ENCODE measurements at places on chromosomes 11 and 22. TPM values are rescaled to one million over a fixed set of nuclear protein-coding genes. Genes with fewer than 3 reads are reported as not detected.

GRCh38 chr11:115170133-115170815 lies 333.9 kb downstream of the CADM1 start:
- DNase-seq, result no peak

DNA sequence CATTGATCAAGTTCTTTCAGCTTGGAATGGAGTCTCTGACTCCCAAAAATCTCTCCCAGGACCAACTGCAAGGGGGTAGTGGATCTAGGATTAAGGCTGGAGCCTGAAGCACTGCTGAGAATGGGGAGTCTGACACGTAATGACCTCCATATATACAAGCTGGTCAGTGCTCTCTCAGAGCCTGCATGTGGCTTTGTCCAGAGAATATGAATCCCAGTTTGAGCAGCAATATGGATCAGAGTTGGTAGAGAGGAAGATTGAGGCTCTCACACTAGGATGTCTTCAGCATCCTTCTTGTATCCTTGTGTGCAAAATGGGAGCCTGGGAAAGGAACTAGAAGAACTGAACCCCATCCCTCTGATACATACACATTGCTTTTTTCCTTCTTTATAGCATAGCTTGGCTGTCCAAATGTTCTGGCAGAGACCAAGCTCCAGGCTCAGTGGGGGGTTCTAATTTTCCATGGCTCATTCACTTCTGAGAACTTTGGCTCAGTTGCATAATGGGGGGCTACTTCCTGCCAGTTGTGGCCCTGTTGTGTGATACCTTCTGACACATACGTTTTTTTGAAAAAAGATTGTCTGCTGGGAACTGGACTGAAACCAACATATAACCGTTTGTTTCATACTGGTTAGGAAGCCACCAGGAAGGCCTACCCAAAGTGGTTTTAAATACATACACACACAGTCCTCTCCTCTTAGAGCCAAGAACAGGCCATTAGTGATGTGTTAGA lies 138.2 kb downstream of the ETS1 start:
- no peak for DNase-seq

DNA sequence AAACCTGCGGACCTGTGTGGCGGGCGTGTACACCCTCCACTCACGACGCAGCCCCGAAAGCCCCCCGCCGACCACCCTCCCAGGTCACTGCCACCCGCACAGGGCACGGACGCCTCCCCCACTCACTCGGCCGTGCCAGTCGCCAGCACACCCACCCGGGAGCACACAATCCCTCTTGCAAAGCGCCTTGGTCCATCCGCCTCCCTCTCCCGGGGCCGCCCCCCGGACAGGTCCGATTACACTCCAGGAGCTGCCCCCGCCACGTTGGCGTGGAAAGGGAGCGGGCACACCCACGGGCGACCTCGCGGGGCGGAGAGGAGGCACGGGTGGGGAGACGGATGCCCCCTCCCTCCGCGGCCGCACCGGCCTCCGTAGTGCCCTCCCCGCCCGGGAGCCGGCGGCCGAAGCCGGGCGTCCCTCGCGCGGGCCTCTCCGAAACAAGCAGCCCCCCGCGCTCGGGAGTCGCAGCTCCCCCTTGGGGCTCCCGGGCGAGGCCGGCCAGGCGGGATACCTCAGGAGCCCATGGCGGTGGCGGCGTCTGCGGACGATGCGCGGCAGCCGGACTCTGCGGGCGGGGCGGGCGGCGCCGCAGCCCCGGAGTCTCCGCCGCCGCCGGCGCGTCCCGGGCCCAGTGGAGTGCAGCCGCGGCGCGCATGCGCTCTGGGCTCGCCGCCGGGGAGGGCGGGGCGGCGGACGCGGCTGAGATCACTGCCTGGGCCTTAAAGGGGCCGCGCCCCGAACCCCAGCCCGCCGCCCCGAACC lies at the start of gene TMEM184B:
Gene TMEM184B, minus strand, starts transcription at position 638 of the 762 bp plus-strand sequence. CDS start 25,049 bp downstream, outside the sequence.
- DNase-seq, result peak; percentile 95

- no peak for DNase-seq
Measured at GRCh38 chr11:76148231-76148630, 58.1 kb downstream of the WNT11 start.

DNA sequence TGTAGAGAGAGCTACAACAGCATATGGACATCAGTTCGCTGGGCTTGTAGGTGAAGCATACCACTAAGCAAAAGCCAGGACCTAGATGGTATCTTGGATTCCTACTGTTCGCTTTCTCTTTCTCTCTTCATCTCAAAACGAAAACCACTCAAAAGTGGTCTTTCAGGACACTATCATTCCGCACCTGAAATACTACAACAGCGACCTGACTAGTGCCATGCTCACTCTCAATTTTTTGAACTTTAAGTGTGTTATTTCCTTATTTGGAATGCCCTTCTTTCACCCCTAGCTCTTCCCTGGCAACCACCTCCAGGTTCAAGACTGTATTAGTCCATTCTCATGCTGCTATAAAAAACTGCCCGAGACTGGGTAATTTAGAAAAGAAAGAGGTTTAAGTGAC lies 59.2 kb downstream of the CCDC83 start:
- no peak for DNase-seq

- DNase-seq, result no peak
Measured at GRCh38 chr22:37188901-37189466, 937 bp upstream of the C1QTNF6 start.

DNA sequence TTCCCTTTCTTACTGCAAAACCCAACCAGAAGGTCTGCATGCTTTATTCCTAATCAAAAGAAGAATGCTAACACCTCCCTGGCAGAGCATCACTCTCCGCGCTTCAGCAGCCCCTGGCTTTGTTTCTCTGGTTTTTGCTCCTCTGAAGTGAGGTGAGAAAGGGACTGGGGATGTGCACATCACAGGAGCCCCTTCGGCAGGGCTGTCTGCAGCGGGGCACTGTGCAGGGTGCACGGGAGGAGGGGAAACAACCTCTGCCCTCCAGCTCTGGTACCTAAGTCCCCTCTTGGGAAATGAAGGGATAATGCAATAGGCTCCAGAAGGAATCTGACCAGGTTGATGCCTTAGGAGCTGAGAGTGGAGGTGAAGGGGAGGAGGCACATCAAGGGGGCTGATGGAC lies 312.7 kb downstream of the NTM start:
- no peak for DNase-seq

- no peak for DNase-seq
Measured at GRCh38 chr11:44600839-44601383, 35.4 kb downstream of the CD82 start.

DNA sequence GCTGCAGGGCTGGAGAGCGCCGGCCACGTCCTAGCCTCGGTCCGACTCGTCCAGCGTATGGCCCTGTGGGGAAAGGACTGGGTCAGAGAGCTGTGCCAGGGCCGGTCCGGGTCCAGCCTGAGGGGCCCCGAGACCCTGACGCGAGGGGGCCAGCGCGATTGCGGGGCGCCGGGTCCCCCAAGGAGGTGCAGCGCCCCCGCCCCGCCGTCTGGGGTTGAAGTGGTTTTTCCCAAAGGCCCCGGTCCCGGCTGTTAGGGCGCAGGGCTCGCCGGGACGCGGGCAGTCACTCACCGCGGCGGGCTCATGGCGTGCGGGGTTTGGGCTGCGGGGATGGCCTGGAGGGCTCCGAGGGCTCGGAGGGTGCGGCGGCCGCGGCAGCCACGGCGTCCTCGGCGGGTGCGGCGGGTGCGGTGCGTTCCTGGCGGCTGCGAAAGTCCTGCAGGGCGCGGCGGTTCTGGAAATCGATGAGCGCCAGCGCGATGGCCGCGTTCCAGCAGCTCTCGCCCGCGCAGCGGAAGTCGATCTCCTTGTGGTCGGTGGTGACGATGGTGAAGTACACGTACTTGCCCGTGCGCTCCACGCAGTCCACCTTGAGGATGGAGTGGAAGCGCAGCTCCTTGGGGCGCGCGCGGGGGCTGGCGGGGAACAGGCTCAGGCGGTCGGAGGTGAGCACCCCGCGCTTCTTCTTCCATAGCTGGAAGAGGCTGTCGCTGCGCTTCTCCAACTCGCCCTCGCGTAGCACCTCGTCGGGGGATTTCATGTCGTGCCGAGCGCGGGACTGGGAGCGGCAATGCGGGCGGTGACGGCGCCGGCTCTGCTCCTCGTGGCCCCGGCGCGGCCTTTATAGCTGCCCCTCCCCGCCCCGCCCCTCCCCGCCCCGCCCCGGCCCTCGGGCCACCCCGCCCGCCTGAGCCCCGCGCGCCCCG lies at the start of gene PHLDA2:
Gene PHLDA2, minus strand, starts transcription at position 816 of the 926 bp plus-strand sequence. Its CDS starts 56 bp downstream, at position 760.
- DNase-seq, result no peak

DNA sequence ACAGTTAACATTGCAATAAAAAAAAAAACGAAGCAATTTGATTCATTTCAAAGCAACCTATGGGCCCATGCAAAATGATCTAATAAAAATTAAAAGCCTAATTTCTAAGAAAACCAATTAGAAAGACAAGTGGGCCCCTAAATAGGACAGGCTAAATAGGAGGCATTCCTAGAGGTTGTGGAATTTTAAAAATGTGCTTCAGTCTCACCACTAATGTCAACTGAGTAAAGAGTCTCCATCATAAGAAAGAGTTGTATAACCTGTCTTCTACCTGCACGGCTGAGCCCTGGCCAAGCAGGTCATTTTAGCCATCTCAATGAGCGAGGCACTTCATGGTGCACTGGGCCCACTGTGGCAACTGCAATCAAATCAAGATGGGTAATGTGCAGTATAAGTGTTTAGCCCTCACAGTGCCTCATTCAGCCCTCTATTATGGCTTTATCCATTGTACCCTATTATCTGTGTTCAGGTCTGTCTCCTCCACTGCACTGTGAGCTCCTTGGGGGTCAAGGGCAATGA lies 76.4 kb downstream of the PRSS23 start:
- no peak for DNase-seq

GRCh38 chr22:40231618-40232313 lies 54.0 kb downstream of the TNRC6B start:
- peak; percentile 26 for DNase-seq

DNA sequence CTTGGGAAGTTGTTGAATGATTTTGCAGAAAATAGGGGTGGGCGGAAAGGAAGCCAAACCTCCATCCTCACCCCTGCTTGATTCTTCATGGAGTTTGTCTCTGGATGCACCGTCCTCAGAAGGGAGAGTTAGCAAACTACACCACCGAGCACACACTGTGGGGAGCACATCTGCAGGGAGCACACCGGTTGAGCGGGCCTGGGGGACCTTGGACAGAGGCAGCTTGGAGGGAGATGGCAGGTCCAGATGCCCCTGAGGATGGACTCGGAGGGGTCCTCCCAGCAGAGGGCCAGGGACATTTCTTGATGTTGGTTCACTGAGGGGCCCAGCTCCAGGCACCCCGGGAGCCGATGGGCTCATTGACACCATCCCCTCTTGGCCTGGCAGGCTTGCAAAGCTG lies 15.1 kb upstream of the FGF19 start:
- DNase-seq, result no peak

GRCh38 chr11:8228231-8228630 lies 35.4 kb downstream of the LMO1 start:
- DNase-seq, result no peak

- no peak for DNase-seq
Measured at GRCh38 chr11:33533386-33534052, 167.1 kb downstream of the C11orf91 start.

- DNase-seq, result no peak
Measured at GRCh38 chr11:34632105-34632791, 11.4 kb downstream of the EHF start.

GRCh38 chr11:115803073-115803740 lies 299.0 kb upstream of the CADM1 start:
- no peak for DNase-seq

DNA sequence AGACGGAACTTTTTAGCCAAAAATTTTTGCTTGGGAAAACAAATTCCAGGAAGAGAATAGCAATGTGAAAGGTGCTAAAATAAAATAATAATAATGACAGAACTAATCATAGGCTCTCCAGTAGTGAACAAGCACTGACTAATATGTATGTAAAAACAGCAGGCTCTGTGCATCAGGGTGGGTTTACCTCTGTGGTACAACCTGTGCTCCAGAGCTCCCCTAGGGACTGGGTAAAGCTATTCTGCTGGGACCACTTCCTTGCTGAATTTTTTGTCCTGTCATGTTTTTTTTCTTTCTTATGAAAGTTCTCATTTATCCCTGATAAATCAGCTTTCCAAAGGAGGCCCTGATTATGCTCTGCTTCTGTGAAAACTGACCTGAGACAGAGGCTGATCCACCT lies 18.8 kb downstream of the LUZP2 start:
- no peak for DNase-seq

DNA sequence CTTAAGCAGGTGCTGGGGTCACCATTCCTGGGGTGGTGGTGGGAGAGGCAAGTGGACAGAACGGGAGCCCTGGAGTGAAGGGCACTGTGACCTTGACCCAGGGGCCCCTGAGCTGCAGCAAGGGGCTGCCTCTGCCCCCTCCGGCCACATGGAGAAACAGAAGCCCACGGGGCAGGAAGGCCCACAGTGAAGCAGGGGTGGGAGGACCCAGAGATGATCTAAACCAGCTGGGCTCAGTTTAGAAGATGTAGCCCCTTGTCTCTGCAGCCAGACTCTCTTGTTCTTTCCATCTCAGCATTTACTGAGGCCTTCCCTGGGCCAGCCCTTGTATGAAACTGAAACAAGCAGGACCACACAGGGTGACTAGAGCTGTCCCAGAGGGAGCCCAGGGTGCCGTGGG lies 30.5 kb downstream of the WNT11 start:
- no peak for DNase-seq

DNA sequence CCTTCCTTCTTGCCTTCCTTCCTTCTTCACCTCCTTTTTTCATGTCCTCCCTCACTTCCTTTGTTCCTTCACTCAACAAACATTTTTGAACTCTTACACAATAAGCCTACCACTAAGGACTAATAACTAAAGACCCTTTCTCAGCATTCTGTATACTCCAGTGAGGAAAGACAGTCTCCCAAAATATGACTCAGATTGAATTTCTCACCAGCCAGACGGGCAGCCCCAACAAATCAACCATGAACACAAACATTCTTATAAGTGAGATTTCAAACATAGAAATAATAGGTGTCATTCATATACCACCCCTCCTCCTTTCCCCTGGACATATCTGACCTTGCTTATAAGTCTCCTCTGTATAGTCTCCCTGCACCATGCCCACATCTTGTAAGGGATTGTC lies 1079.7 kb downstream of the OPCML start:
- no peak for DNase-seq

DNA sequence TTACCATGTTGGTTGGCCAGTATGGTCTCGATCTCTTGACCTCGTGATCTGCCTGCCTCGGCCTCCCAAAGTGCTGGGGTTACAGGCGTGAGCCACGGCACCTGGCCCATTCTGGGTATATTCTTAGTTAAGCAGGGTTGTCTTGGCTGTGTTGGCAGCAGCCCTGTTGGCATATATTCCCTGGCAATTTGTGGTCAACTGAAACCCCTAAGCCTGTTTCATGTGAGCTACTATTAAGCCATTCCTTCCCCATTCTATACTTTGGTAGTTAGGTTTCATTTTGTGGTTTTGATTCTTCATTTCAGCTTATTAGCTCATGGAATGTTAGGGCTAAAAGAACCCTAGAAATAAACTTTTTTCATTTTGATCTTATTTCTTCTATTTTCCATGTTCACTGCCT lies 22.2 kb upstream of the IL18BP start:
- no peak for DNase-seq

- no peak for DNase-seq
Measured at GRCh38 chr11:71116693-71117040, 135.7 kb downstream of the SHANK2 start.

Gene NXPE4
- not detected for total RNA-seq

Gene EHF
- total RNA-seq, result 130 TPM

Gene DGCR8
- 28.2 TPM for total RNA-seq

Gene SCGB1A1
- total RNA-seq, result not detected

Gene IFITM10
- total RNA-seq, result 7.9 TPM

Gene MALAT1
- total RNA-seq, result 8,904 TPM

Gene TP53I11
- 42.4 TPM for total RNA-seq

Gene CSF2RB
- total RNA-seq, result 3.7 TPM

Gene KRTAP5-7
- not detected for total RNA-seq

Gene TPBGL
- total RNA-seq, result not detected

Gene ANKK1
- 3.8 TPM for total RNA-seq

All from lower leg skin (tissue), 4 donors.